ENCODE measurements at places on chromosomes 6 and 20.

DNA sequence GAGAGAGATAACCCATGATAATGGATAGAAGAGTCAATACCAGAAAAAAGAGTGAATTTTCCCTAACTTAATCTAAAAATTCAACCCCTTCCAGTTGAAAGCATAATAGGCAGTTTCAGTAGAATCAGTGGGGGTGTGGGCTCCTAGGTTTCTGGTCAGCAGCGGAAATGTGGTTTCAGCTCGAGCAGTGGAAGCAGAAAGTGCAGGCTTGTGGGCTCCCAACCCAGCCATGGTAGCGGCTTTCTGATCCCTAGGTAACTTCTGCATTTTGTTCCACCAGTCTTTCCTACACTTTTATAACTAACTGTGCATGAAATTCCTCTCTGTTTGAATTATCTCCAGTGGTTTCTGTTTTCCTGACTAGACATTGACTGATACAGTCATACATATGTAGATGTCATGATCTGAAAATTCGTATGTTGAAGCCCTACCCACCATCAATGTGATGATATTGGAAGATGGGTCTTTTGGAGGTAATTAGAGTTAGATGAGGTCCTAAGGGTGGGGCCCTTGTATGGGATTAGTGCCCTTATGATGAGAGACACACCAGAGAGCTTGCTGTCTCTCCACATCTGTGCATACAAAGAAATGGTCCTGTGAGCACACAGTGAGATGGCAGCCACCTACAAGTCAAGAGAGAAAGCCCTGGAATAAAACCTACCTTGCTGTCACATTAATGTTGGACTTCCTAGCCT is 6.5 kb upstream of the DDO start:
- no peak for DNase-seq

DNA sequence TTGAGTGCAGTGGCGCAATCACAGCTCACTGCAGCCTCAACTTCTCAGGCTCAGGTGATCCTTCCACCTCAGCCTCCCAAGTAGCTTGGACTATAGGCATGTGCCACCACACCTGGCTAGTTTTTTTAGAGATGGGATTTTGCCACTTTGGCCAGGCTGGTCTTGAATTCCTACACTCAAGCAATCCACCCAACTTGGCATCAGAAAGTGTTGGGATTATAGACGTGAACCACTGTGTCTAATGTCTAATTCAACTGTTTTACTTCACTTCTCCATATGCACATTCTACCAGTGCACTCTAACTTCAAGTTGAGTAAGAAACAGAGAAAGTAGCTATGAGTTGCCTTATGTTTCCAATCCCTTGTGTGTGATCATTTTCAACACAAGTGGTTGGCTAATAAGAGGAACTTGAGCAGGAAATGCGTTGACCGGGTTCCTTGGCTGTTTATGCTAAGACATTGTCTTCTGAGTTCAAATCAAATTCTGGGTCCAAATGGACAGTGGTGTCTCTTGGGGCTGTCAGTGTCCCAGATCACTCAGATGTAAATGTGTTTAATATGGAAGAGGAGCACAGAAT is 23.9 kb downstream of the ZNF337 start:
- DNase-seq, result no peak

DNA sequence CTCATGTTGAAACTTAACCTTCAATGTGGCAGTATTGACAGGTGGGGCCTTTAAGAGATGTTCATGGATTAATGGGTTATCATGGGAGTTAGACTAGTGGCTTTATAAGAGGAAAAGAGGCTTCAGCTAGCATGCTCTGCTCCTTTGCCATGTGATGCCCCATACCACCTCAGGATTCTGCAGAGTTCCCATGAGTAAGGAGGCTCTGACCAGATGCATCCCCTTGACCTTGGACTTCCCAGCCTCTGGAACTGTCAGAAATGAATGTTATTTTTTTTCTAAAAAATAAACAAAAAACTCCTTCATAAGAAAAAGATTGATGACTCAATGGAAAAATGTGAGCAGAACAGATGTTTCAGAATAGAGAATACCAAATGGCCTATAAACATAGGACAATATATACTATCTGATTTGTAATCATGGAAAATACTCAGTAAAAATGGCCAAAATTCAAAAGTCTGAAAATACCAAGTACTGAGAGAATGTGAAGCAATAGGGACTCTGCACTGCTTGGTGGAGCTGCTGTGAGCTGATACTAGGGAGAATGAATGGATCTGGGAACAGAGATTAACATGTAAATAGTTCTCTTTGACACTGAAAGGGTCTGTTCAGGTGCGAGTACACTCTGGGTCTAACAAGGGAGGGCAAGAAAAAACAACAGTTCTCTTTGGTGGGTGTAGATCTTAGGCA is 7.4 kb upstream of the TRIM39 start:
- DNase-seq, result no peak

DNA sequence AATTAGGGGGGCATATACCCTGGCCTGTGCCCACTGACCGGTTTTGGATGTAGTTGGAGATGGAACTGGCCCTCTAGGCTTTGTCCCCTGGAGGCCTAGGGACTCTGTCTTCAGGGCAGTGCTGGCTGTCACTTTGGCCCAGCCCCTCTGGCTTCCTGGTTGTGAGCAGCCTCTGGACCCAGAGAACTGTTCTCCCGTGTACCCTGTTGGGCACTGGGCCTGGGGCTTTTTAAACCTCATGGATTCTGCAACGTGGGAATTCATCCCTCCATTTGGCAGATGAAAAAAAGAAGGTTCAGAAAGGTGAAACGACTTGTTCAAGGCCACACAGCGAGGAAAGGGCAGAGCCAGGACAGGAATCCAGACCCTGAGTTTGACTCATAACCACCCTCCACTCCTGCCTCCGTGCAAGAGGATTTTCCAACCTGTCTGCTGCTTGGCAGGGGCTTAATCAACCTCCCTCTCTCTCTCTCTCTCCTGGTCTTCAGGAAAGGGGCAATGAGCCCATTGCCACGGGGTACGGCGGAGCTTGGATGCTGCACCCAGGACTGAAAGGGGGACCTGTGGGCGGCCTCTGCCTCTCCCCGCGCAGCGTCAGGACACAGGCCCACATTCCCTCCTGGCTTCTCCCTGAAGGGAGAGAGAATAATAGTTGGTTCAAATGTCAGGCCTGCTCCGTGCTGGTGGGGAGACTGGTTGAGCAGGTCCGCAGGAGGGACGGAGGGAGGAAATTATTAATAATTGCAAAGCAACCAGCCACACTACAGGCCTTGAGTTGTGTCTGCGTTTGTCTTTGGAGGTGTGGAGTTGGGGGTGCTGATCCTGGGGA is 56.0 kb downstream of the CEBPB start:
- no peak for DNase-seq

DNA sequence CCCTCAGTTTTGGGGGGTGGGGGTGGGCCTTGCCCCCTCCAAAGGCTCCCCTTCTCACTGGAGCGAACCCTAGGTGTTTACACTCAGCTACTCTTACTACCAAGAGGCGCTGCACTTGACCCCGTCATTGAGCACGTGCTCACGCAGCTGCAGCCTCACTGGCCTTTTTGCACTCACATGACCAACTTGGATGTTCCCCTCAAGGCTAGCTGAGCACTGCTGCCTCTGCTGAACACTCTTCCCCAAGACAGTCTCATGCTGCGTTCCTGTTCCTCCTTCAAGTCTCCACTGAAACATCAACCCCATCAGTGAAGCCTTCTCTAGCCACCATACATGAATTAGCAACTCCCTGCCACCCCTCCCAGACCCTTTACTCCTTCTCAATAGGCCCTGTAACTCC is 4.0 kb downstream of the SOD2 start:
- DNase-seq, result no peak

DNA sequence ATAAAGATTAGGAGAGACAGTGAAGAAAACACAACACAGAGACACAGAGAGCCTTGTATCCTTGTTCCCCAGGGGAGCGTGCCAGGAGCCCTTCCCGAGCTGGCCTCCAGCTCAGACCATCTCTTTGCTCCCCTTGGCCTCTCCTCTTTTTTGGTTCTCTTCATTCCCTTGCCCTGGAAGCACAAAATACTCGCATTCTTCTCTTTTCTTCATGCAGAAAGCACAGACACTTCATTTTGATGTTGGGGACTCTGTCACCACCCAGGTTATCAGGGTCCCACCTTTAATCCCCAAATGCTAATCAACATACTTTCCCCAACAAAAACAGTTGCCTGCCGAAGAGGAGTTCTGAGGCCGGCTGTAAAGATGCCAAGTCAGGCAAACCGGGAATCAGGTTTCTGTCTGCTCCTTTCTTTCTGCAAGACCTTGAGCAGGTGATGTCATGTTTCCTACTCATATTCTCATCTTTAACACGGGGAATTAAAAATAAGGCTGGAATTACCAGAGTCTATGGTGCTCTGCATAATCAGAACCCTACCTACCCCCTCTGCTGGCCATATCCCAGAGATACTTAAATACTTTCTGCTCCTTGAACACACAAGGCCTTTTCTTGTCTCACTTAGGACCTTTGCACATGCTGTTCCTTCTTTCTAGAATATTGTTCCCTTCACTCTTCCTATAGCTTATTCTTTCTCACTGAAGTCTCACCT is 21.7 kb downstream of the TGM6 start:
- DNase-seq, result no peak

Measured in CD4-positive, alpha-beta T cell (primary cell).